NCI-H524 (cell line): ENCODE measurements at places on chromosomes 6 and 20.

GRCh38 chr6:167027772-167028171 lies 28.6 kb downstream of the CEP43 start:
- no peak for DNase-seq

GRCh38 chr6:99543968-99544367 lies 24.5 kb downstream of the CCNC start:
- no peak for DNase-seq

DNA sequence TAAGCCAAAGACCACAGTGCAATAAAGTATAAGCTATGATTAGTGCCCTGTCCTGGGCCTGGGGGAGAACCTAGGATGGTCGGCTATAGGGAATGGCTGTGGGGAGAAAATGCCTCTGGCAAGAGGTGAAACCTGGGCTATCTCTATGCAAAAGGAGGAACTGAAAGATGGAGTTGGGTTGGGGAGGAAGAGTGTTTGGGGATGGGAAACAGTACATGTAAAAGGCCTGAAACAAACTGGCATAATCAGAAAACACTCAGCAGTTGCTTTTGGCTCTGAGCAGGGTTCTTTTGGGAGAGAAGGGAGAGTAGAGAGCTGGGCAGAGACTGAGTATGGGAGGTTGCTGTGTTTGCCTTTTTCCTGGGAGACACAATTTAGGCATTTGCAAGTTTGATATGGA lies 31.9 kb upstream of the FUCA2 start:
- DNase-seq, result no peak

- no peak for DNase-seq
Measured at GRCh38 chr20:15622368-15622767, 950.9 kb downstream of the KIF16B start.

- DNase-seq, result no peak
Measured at GRCh38 chr6:17836293-17836692, 129.6 kb upstream of the NUP153 start.

DNA sequence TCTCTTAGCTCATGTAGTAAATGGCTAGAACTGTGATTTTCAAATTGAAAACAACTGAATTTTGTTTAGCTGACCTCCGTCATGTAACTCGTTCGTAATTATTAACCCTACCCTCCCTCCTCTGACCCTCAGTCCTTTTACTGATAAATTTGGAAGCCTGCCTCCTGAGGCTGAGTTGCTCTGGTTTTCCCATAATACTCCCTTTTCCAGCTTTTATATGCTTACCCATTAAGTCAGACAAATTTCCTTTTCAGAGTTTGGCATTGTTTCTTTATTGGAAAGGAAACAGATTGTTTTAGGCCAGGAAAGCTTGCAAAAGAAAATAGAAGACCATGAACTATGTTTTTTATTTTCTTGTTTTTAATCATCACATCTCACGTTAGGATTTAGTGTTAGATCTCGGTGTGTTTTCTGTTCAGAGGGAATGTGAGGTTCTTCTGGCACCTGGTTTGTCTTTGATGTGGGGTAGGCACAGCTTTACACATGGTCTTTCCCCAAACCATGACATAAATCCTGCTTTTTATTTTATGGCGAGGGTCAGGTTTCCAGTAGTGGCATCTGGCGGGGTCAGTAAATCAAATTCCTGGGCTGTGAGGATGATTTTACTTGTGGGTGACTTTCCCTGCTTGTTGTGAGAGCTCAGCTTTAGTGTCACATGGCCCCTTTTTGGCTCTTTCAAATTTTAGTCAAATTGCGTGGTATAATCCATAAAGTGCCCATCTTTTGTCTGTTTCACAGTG lies 24.5 kb downstream of the PLCB4 start:
- DNase-seq, result peak; percentile 86

- no peak for DNase-seq
Measured at GRCh38 chr6:81755551-81755950, 3.1 kb upstream of the TENT5A start.

DNA sequence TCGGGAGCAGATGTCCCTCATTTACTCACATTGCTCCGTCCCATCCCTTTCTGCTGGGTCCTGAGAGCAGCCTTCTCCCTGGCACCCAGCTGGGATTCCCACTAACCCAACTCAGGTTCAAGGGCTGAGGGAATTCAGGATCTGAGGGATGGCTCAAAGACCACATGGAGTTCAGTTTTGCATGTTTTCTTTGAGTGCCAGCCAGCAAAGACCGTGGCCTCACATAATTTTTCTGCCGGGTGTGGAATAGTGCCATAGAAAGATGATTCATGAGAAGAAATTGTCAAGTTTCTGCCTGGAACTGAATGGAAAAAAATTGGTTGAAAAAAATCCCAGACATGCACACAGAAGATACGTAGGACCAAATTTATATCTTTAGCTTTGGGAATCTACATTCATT lies 168.6 kb downstream of the CD83 start:
- no peak for DNase-seq

- DNase-seq, result peak; percentile 16
Measured at GRCh38 chr6:1609648-1610496, at the start of gene FOXC1. FOXC1 (plus strand) TSS chr6:1609915; CDS start chr6:1610446, 531 bp downstream.

DNA sequence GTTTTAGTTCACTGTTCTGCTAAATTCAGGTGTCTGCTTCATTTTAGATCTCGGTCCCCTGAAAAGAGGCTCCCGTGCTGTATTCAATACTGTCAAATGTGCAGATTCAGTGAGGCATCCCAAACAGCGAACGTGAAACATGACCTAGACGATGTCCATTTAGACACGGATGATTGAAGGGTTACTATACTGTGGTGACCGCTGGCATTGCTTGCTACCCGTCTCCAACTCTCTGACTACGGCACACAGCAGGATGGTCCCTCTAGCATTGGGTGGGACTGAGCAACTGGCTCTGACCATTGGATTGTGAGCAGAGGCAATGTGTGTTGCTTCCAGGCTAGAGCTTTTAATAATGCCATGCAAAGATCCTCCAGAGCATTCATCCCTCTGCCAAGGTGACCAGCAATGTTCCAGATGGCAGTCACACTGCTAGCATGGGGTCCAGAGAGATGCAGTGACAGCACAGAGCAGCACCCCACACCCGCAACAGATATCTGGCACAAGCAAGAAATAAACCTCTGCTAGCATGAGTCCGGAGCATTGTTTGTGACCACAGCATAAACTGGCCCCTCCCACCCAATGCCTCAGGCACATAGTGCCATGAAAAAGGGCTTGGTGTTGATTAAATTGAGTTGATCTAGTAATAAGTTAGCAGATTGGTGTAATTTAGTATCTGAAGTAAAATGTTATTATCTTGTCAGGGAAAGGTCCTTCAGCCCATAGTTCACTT lies 9.0 kb downstream of the METTL24 start:
- DNase-seq, result no peak

DNA sequence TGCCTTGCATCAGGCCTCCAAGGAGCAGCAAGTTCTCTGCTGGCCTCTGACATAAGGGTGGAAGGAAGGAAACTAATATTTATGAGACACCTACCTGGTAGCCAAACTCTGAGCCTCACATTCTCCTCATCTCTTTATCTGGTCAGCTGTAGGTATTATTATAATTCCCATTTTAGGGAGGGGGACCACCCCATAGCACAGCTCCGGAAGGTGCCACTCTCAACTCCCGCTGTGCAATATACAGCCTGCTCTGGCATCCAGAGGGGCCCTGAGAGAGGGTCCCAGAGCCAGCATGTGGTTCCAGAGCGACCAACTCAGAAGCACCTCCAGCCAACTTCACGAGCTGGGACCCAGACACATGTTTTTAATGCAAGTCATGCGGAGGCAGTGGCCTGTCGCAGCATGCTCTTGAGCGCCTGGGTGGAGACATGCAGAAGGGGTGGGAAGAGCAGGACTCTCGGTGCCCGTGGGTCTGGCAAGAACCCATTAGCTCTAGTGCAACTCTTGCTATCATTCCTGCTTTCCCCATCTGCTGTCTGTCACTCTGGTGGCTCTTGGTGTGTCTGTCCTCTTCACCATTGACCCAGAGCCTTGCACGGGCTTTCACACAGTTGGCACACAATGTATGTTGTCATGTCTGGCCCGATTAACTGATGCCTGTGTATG lies 15.0 kb upstream of the MYMX start:
- no peak for DNase-seq

DNA sequence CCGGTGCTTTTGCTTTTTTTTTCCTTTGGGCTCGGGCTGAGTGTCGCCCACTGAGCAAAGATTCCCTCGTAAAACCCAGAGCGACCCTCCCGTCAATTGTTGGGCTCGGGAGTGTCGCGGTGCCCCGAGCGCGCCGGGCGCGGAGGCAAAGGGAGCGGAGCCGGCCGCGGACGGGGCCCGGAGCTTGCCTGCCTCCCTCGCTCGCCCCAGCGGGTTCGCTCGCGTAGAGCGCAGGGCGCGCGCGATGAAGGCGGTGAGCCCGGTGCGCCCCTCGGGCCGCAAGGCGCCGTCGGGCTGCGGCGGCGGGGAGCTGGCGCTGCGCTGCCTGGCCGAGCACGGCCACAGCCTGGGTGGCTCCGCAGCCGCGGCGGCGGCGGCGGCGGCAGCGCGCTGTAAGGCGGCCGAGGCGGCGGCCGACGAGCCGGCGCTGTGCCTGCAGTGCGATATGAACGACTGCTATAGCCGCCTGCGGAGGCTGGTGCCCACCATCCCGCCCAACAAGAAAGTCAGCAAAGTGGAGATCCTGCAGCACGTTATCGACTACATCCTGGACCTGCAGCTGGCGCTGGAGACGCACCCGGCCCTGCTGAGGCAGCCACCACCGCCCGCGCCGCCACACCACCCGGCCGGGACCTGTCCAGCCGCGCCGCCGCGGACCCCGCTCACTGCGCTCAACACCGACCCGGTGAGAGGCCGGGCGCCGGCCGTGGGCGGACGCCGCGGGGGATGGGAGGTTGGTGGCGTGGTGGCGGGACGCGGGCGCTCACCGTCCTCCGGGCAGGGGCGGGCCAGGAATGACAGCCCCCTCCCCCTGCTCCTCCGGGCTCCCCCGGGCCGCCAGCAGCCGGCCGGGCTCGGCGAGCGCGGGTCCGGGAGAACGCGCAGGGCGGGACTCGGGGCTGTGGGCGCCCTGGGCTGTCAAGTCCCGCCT lies 606 bp downstream of the ID4 start:
- peak; percentile 21 for DNase-seq

GRCh38 chr20:32215147-32215546 lies 7.5 kb downstream of the POFUT1 start:
- DNase-seq, result no peak

DNA sequence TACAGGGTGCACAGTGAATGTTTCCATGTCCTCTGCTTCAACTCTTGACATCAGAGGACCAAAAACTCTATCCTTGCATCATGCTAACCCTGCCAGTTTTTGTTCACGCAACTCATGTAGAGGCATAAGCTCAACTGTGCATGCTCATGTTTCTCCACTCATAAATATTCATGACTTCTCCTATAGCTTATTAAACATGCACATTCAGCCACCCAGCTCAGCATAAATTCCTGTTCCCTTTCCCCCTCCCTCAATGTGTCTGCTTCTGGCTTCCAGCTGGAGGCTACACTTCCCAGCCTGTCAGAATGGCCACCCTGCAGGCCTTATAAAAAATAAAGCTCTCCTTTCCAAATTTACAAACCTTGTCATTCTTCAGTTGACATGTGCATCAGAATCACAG lies 154.6 kb downstream of the KIF16B start:
- no peak for DNase-seq

- no peak for DNase-seq
Measured at GRCh38 chr6:1068068-1068467, 243.8 kb upstream of the FOXQ1 start.

DNA sequence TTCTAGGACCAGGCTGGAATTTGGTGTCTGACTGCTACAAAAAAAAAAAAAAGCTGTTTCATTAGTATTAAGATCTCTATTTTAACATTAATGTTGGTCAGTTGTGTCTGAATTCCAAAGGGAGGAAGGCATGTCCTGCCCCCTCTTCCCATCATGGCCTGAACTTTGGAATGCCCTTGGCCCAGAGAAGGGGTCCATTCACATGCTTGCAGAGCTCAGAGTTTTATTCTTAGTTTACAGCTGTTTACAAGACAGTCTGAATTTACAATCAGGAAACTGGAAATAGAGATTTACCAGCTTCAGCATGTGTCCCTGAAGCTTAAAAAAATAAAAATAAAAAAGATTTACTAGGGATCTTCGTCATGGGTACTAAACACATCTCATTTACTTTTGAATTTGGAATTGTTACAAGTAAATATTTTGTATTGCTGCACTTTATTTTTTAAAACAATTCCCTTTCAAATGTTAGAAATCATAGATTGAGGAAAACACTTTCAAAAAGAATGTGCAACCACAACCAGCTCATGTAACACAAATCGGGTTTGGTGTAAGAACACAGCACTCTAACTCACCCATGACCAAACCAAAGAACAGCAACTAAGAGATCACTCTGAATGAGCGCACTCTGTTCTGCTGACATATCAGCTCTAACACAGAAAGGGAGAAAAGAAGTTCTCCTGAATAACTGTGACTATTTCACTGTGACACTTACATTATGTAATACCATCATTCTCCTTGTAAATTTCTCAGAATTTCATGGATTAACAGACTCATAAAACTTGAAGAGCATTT lies 6.6 kb upstream of the SERPINB6 start:
- no peak for DNase-seq

- no peak for DNase-seq
Measured at GRCh38 chr6:32439139-32439538, 548 bp upstream of the HLA-DRA start.

DNA sequence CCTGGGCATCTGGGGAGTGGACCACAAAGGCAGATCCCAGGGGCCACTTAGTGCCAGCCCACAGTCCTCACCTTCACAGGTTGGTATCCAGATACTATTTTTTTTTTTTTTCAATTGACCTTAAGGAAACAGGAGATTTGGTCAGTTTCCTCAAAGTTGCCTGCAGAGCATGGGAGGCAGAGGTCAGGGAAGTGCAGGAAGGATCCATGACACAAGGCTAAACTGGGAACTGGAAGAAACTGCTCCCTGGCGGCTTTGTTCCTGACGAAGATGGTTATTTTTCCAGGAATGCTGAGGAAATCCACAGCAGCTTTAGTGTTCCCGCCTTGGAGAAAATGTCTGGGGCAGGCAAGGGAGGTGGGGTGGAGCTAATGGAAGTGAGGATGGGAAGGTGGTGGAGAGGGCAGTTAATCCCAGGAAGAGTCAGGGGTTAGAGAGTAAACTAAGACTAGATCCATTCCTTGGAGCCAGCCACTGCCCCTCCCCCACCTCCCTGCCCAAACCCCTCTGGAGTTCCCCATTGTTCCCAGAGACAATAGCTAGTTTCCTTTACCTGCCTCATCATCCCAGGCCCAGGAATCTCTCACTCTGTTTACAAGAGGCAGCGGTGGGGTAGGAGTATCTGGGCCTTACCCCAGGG lies 14.3 kb upstream of the MYMX start:
- DNase-seq, result no peak

- DNase-seq, result no peak
Measured at GRCh38 chr20:50191065-50191543, 474 bp downstream of the CEBPB start.

- DNase-seq, result no peak
Measured at GRCh38 chr6:9399916-9400315, 964.6 kb upstream of the SLC35B3 start.

DNA sequence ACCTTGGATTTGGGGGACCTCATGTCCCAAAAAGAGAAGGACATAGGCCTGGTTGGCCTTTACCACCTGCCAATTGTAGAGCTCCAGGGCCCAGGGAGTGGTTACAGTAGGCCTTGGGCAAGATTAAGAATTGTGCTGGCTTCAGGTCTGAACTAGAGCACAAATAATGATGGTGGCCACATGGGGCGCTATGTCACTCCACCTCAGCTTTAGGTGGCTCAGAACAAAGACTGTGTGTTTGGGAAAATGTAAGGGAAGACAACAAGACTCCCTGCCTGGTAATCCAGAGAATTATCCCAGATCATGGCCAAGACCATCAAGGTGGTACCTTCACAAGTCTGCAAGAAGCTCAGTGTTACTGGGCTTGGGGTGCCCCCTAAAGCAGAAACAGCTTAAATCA lies 224.9 kb upstream of the OPRM1 start:
- no peak for DNase-seq

GRCh38 chr6:19752746-19753145 lies 84.4 kb upstream of the ID4 start:
- DNase-seq, result peak; percentile 37
